CD4-positive, alpha-beta T cell treated with Interleukin-4 for 4 hours (primary cell): ENCODE measurements at places on chromosomes 2 and 18.

DNA sequence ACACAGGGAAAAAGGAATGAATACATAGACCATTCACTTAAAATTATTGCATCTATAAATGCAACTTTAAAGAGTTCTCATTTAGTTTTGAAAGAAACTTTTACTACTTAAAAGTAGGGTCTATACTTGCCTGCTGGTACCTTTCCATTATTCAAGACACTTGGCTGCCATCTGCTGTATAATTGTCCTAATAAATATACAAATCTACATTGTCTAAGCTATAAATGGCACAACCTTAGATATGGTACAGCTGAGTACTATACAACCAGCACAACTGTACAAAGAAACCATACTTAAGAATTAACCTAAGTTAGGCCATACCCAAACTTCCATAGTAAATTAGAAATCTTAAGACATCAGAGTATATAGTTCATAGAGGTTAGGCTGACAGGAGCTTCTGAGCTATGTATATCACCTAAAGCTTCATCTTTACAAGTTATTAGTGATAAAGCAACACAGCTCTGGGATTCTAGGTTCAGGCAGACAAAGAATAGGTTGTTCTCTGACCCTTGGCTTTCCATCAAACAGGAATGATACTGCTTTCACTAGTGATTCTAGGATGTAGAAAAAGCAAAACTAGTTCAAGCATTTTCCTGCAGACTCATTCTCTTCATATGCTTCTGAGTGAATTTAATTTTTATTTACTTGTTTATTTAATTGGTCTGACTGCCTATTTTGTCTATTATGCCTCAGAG is 22.1 kb downstream of the EXOC6B start:
- DNase-seq = no peak

GRCh38 chr2:27714851-27715291 is 51.2 kb downstream of the SLC4A1AP start:
- DNase-seq = no peak

- no peak for DNase-seq
These were observed 52.0 kb downstream of the TEKT4 start for GRCh38 chr2:94923196-94923595.

DNA sequence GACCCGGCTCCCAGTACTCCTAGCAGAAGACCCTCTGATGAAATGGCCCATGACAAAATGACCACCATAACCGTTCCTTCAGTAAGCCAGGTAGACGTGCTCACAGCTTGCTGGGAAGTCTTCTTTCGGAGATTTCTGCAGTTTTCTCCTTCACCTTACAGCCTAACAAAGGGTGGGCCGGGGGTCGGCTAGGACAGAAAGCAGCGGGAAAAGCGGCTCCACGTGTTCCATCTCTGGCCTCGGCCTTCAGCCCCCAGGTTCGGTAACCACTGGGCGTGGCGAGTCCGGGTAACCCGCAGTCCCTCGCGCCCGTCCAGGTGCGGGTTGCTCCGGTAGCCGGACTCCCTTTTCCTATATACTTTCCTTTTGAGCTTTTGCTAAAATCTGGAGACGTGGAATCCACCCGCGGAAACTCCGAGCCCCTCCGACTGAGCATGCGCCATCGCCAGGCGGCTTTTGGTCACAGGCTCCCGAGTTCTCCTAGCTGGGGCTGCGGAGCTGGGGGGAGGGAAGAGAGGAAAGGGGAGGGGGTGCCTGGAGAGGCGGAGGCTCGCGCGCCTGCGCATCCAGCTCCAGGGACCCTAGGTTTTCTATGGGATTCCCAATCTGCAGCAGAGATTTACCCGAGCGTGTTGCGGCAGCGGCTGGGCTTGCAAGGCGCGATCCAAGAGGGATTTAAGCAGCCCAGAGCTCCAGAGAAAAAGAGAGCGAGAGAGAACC is at the start of gene VSNL1:
Gene VSNL1 (plus strand): TSS at position 604 of the 720 bp plus-strand sequence. CDS start 51,379 bp downstream, outside the sequence.
- DNase-seq = no peak

DNA sequence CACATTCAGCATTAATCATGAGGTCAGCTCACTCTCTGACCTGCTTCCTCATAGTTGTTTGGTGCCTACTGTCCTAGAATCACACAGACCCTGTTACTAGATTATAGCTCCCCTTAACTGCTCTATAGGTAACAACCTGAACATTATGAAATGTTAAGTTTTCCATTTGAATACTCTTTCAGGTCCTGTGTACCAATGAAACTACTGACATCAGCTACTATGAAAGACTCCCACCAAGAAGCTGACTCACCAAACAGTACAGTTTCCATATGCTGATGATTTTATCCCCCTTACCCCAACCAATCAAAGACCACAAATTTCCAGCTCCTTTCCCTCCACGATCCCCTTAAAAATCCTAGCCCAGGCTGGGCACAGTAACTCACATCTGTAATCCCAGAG is 56.3 kb downstream of the SRBD1 start:
- no peak for DNase-seq

DNA sequence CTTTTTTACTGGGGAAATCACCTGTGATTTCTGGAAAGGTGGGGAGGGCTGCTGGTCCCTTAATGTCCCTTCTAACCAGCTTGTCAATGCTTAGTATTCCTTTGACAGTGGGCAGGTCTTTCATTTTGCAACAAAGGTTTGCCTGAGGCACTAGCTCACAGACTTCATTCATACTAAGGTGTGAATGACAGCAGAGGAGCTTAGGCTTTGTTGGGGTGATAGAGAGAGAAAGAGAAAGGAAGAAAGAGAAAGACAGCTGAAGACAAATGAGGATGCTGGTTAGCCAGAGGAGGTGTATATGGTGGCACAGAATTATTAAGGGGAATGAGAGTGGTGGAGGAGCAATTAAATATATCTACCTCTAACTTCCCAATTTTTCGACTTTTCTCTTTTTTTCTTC is 28.9 kb upstream of the GTF2A1L start:
- DNase-seq = no peak
